CD4-positive, alpha-beta T cell treated with Interleukin-15 for 4 hours (primary cell): ENCODE measurements at places on chromosomes 1 and 21.
A peak's percentile ranks its signal among the peaks of the same experiment; 100 is the strongest.

DNA sequence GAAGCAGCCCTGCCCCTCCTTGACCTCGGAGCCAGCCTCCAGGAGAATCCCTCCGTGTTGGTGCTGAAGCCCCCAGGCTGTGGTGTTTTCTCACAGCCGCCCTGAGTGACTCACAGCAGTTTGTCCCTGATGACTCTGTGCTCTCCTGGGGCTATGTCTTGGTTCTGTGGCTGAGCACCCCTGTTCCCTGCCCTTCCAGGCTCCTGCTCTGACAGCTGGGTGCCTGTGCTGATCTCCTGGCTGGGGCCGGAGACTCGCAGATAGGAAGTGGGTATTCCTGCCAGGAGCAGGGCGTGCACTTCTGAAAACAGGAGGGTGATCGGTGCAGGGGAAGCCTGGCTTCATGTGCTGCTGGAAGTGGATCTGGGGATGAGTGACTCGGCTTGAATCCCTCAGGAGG is 34.5 kb downstream of the POFUT2 start:
- DNase-seq, result no peak

DNA sequence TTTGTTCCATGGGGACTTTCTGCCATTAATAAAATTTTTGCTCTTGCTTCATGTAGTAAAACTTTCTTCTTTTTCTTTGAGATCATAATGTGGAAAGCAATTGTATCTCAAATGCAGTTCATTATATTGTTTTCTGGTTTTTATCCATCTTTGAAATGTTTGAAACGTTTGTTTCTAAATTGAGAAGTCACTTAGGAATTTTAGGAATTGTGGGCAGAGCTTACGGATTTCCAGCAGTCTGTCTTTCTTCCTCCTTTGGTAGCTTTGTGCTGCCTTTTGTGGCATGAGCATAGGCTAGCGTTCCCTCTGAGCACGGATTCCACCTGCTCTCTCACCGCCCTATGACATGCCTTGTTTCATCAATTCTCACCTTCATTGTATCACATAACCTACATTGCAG is 2.9 kb upstream of the ST6GALNAC5 start:
- no peak for DNase-seq

GRCh38 chr1:75273110-75273509 is 138.9 kb downstream of the LHX8 start:
- DNase-seq, result no peak

- peak; percentile 24 for DNase-seq
These were observed 4.4 kb downstream of the HAX1 start for GRCh38 chr1:154276797-154277196.

GRCh38 chr1:47738560-47739182 is 258.5 kb downstream of the TRABD2B start:
- DNase-seq, result no peak

DNA sequence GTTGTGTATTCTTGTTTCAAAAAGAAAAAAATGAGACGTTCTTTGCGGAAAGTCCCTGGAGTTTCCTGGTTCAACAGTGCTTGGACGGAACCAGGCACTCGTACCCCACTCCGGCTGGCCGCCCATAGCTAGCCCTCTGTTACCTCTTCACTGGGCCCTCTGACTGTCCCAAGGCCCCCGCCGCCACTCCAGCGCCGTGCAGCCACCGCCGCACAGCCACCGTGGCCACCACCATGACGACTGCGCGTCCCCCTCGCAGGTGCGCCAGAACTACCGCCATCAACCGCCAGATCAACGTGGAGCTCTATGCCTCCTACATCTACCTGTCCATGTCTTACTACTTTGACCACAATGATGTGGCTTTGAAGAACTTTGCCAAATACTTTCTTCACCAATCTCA is 9.6 kb downstream of the SNIP1 start:
- DNase-seq, result no peak

DNA sequence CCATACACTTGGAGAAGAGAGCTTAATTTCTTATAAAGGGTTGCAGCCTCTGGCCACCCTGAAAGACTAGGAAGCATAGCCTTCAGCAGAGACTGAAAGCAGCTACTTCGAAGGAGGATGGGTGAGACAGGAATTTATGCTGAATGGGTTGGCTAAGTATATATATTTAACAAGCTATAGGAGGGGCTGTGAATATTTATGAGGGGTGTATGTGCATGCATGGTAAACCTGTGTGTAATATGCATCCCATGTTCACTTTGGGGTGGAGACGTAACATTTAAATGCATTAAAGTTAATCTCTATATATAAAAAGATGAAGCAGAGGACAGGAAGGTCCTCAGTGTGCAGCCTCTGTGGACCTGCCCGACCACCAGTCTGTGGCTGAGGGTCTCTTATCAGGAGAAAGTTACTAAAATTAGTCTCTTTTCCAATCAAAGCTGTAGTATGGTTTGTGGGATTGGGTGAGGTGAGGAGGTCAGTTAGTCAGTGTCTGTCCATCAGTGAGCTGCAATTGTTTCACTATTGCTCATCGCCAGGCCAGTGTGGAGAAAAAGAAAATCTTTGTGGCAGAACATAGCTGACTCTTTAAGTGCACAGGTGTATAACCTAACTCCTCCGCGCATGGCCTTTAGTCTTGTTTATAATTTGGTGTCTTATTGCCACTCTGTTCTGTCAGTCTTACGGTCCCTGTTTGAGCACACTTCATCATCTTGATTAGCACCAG is 35.4 kb upstream of the DSCAM start:
- DNase-seq, result no peak

DNA sequence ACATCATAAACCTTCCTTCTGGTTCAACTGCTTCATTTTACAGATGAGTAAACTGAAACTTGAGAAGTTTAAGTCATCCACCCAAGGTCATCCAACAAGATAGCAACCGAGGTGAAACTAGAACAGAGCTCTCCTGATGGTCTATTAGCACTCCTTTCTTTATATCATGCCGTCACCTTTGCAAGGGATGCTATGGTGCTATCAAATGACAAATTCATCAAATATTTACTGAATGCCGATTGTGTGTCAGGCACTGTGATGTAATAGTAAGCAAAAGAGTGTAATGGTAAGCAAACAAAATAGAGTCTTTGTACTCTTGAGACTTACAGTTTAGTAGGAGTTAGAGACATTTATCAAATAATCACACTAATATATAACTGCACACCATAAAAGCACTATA is 14.0 kb upstream of the SGIP1 start:
- no peak for DNase-seq

- DNase-seq, result no peak
These were observed 35.4 kb downstream of the CLCA1 start for GRCh38 chr1:86504137-86504479.

- no peak for DNase-seq
These were observed 49.7 kb downstream of the APP start for GRCh38 chr21:26120828-26121227.

DNA sequence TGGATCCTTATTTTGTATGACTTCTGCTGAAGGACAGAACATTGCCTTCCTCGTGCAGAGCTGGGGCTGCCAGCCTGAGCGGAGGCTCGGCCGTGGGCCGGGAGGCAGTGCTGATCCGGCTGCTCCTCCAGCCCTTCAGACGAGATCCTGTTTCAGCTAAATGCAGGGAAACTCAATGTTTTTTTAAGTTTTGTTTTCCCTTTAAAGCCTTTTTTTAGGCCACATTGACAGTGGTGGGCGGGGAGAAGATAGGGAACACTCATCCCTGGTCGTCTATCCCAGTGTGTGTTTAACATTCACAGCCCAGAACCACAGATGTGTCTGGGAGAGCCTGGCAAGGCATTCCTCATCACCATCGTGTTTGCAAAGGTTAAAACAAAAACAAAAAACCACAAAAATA is 27.5 kb upstream of the KDM4A start:
- DNase-seq, result no peak

DNA sequence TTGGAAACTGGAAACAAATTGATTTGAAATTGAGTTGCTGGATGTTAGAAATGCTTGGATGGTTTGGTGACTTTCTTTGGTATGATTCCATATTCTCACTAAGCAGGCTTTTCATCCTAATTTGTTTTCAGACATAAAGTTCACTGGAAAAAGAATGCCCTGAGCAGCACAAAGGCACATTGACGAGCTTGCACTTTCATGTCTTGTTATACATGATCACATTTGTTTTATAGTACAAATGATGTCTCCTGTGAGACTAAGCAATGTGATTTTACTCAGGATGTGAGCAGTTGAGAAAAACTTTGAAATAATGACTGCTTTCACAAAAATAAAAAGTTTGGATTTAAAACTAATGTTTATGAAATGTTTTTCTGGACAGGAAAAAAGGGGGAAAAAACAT is 63.6 kb downstream of the KCNT2 start:
- no peak for DNase-seq
